ENCODE measurements at places on chromosomes 4 and X.

- DNase-seq = no peak
Measured at GRCh38 chr4:108114503-108114902, 54.2 kb downstream of the LEF1 start.

DNA sequence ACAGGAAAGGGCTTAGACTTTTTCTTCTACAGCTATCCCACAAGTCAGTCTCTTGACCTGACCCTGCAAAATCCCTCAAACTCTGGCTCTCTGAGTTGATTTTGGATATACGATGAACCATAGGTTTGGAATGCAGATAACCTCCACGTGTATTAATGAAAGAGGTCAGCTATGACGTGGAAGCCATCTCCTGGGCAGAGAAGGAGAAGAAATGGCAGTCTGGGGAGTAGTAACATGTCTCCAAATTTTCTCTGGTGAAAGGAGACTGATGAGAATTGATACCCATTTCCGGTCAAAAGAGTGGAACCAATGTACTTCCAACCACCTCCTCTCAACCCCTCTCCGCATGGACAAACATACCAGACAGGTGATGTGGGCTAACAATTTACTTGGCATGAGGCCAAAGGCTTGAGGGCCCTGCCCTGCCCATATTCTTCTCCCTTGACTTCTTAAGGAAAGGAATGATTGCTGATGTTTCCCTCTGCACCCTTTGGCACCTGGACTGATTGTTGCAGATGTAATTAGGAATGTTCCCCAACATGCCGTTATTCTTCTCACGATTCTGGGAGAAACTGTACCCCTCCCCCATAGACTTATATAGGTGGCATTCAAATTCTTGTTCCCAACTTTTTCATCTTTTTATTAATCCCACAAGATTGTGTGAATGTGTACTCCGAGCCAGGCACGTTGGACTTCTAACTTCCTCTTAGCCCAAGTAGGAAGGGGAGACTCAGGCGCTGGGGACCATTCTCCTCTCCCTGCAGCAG lies 580 bp upstream of the PLS3 start:
- no peak for DNase-seq

GRCh38 chr4:131427000-131427399 lies 1722.1 kb upstream of the PCDH10 start:
- DNase-seq = no peak

DNA sequence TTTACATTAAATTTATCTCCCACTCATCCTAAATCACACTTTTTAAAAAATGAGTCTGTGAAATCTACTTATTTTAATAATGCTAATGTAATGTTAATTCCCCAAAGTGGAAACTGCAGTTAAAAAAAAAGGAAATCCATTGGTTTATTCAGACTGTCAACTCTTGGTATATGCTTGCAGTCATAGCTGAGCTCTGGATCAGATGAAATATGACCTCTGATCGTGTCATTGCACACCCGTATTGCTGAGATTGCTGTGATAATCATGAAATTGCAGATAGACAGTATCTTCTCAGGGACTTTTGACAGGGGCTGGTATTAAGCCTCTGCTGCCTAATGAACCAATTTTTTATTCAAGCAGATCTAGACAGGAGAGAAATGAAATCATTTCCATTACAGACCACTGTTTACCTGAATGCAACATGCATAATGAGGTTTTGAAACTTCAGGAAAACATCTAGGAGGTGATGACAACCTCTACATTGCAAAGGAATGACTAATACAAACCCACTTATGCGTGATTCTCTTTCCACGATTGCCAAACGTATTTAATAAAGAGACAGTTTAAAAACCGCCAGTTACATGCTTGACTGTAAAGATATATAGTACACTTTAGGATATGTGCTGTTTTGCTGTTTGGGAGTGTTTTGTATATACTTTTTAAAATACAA lies 138.3 kb upstream of the PUDP start:
- no peak for DNase-seq

- no peak for DNase-seq
Measured at GRCh38 chrX:151000861-151001331, 17.8 kb downstream of the HMGB3 start.

- DNase-seq = no peak
Measured at GRCh38 chrX:46436744-46437143, 108.5 kb downstream of the ZNF674 start.

DNA sequence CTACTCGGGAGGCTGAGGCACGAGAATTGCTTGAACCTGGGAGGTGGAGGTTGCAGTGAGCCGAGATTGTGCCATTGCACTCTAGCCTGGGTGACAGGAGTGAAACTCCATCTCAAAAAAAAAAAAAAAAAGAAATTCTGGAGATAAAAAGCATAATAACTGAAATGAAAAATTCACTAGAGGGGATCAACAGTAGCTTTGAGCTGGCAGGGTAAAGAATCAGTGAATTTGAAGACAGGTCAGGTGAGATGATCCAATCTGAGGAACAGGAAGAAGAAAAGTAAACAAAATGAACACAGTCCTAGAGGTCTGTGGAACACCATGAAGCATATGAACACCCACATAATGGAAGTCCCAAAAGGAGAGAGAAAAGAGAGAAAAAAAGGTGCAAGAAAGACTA lies 15.0 kb downstream of the TIMP1 start:
- DNase-seq = no peak

- no peak for DNase-seq
Measured at GRCh38 chrX:72102126-72102525, 29.6 kb downstream of the RTL5 start.

DNA sequence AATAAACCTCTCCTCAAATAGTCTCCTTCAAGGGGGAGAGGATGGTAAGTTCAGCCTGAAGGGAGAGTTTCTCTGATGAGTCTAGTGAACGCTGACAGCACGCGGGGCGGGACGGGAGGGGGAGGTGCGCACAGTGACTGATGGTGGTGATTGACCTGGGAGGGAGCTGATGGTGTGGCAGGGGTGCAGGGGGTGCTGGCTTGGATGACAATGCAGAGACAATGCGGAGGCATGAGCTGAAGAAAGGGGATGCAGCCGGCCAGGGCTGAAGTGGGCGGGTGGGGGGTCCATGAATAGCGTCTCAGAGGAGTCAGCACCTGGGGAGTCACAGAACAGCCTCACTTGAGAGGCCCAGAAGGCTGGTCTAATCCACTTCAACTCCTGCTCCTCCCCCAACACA lies 142.5 kb upstream of the PJA1 start:
- DNase-seq = no peak

DNA sequence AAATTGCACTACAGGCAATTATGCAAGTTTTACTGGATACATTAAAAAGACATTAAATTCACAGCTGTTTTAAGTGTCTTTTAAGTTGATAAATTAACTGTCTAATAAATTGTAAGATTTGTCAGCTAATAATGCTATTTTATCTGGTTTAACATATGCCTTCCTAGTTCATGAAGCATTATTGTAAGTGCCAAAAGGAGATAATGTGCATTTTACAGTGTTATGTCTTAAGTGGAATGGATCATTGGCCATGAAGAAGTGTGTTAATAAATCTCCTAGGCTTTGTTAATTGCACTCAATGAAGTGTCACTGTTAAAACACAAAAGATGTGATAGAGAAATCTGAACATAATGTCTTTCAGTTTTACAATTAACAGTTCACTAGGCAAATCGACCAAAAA lies 784.3 kb upstream of the POU3F4 start:
- no peak for DNase-seq

- no peak for DNase-seq
Measured at GRCh38 chrX:15472531-15472930, 20.6 kb downstream of the PIR start.

DNA sequence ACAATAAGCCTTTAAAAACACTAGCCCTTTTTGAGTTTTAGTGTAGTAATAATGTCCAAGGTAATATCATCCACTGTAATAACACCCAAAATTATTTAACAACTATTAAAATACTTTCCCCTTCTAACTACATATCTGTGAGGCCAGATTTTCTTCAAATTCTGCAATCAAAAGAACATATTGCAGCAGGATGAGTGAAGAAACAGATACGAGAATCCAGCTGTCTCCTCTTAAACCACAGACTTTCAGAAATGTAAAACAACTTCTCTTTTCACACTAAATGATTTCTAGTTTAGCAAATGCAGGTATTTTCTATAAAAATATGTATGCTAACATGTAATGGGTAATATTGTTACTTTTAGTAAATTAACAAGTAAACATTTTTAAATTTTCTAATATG lies 148.9 kb downstream of the PRDM5 start:
- DNase-seq = no peak

- no peak for DNase-seq
Measured at GRCh38 chrX:721354-721753, 90.8 kb downstream of the SHOX start.

DNA sequence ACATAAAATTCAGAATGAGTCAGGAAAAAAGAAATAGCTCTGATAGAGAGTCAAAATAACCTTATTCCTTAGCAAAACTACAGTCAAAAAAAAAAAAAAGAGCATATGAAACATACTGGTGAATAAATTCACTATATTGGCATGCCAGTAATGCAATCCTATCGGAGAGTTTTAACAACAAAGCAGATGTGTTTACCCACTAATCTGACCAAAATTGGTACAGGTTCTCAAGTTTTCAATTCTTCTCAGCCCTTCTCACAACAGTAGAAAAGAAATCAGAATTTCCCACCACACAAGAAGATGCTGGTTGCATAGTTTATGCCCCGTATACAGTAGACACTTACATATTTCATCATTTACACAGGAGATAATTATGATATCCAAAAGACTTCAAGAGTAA lies 59.4 kb downstream of the LCORL start:
- no peak for DNase-seq

DNA sequence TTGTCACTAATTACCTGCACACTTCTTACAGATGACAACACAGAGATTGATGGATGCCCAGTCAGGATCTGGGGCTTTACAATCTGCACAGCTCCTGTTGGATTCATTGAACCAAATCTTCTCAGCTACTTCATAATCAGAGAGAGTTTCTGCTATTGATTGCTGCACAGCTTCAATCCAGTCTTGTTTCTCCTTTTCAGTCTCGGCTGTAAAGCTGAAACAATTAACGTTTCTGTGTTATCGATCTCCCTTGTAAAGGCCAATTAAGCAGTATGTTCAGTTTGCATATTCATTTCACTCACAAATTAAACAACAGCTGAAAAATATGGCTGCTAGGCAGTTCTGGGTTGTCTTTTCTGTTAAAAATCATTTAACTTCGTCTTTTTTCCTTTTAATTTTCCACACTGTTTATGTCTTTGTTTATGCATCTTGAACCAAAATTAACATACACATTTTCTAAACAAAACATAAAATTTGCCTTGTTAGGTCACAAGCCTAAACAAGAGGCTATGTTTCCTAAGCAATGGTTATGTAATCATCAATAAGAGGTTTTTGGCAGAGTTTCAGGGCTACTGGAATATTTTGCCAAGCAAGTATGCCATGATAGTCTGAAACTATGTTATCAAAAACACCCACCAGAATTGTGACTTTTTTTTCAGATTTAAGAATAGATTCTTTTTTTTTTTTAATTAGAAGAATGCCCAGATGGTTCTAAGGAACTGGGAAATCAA lies 79.2 kb downstream of the ARAP2 start:
- DNase-seq = no peak

DNA sequence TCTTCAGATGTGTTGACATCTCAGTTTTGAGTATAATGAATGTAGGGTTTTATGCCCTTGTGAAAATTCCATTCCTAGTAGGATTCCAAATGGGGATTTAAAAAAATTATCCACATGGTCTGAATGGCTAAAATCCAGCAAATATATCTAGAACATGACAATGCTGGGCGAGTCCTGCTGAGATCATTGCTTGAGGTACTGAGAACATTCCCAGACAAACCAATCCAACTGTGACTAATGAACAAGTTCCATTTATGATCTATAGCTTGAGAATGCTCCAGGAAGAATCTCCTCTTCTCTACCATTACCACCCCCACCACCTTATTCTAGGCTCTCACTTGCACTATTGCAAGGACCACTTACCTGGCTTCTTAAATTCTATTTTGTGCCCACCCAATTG lies 77.2 kb upstream of the IL1RAPL2 start:
- DNase-seq = no peak

DNA sequence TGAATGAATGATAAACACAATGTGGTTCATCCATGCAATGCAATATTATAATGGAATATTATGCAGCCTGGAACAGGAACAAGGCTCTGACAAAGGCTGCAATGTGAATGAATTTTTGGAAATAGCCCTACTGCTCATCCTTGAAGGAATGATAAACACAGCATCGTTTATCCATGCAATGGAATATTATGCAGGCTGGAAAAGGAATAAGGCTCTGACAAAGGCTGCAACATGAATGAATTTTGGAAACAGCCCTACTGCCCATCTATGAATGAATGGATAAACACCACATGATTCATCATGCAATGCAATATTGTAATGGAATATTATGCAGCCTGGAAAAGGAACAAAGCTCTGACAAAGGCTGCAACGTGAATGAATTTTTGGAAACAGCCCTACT lies 159.4 kb downstream of the CRLF2 start:
- no peak for DNase-seq

DNA sequence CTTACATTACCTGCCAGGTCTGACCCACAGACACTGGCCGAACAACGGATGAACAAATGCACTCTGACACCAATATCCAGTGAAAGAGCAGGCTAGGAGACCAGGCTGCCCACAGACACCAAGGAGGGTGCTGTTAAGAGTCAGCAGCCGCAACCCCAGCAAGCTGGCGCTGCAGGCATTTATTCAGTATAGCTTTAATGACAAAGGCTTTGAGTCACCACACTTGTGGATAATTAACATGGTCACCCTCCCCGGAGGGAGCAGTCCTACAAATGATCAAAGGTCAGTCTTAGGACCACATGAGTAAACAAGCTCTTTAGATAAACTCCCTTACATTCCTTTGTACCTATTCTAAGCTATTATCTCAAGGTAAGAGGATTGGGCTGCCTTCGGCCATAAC lies 368.5 kb upstream of the GRID2 start:
- no peak for DNase-seq

DNA sequence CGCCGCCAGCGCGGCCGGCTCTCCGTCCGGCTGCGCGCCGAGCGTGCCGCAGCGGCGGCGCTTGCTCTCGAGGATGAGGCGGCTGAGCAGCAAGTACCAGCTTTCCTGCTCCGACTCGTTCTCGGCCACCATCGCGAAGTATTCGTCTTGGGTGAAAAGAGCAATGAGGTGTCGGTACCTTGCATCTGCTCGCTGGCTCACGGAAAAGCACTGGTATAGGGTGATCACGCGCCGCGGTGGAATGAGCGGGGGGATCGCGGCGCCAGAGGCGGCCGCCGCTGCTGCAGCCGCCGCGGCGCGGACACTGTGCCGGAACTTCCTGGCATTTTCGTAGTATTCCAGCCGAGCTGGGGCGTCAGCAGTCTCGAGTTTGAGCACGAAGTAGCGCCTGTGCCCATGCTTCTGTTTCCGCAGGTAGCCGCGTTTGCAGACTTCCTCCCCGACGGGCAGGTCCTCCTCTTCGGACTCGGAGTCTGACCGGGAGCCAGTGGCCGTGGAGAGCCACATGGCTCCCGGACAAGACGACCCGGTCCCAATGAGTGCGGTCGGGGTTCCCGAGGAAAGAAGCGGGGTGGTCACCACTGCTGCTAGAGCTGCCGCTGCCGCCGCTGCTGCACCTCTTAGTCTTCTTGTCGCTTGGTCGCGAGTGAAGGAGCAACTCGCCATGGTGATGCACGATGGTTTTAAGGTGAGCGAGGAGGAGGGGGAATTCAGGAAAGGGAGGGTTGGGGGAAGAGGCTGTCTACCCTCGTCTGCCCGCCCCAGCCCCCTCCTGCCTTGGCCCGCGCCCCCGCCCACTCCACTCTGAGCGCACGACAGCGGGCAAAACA lies 469 bp downstream of the IRS4 start:
- DNase-seq = no peak
